ENCODE measurements at places on chromosomes 5 and 9.

- DNase-seq = no peak
Observed at GRCh38 chr5:143930561-143930960, 118.6 kb downstream of the HMHB1 start.

DNA sequence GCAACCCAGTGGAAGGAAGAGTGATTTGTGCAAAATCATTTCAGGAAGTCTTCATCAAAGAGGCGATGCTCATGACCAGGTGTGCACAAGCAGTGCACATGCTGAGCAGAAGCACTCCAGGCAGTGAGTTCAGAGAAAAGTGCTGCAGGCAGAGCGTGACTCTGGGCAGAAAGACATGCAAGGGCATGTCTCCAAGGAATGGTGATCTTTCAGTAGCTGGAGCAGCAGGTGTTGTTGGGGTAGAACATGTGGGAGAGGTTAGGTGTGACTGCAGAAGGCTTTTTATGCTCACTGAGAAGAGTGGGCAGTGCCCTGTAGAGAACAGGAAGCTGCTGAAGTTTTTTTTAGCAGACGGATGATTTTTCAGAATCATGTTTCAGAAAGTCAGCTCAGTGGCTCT is 545.4 kb upstream of the TLE4 start:
- DNase-seq = no peak

DNA sequence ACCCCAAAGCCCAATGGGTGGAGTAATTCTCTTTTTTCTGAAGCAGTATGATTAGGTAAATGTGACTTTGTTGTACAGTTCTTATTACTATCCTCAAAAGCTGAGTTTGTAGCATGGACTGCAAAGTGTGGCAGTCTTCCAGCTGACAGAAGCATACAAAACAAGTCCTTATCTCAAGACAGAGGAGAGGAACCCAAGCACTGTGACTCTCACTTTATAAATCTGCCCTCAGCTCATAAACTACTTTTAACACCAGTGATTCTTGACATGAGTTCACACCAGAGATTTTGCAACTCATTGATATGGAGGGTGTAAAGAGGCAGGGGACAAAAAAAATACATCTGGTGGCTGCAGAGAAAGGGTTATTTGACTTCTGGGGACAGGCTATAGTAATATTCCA is 251.6 kb downstream of the NTRK2 start:
- DNase-seq = no peak

DNA sequence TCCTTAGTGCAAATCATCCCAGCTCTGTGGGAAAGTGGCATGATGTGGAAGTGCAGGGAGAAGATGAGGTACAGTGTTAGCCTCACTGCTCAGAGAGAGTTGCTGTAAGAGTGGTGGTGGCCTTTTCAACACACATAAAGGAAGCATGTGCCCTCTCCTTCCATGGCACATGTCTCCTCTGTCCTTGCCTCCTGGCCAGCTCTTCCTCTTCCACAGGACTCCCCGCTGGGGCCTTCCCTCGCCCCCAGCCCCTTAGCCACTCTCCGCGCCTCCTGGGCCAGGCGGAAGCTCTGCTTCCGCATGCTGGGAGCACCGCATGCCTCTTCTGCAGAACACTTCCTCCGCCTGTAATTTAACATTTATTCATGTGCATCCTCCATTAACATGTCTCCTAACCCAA is 4.8 kb upstream of the KCNMB1 start:
- no peak for DNase-seq

GRCh38 chr5:153863951-153864350 is 174.8 kb downstream of the FAM114A2 start:
- no peak for DNase-seq

DNA sequence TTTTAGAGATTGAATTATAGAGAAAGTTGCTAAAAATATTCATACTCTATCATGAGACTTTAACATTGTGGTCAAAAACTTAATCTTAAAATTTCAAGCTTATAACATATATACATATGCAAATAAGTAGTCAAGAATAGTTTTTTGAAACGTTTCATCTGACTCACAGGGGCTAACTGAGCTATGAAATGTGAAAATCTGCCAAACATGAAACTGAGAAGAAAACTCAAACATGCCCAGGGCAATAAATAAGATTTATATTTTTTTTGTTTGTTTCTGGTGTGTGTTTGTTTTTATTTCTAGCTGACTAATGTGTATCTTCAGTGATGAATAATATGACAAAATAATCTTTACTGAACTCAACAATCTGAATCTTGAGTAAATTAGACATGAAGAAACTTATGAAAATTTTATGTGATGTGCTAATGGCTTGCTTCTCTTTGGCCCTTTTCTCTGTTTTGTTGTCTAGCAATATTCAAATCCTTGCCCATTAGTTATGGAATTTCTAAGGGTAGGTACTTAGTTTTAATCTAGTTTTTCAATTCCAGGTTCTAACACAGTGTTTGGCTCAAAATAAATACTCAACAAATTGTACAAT is 99.9 kb downstream of the FAM174A start:
- DNase-seq = no peak

GRCh38 chr9:94085062-94085639 is 887 bp downstream of the PTPDC1 start:
- DNase-seq = no peak

GRCh38 chr5:95730730-95731570 is at the start of gene RHOBTB3:
Gene RHOBTB3, plus strand, starts transcription at chr5:95731336. Its CDS starts 347 bp downstream, at chr5:95731683.
- peak; percentile 58 for DNase-seq

DNA sequence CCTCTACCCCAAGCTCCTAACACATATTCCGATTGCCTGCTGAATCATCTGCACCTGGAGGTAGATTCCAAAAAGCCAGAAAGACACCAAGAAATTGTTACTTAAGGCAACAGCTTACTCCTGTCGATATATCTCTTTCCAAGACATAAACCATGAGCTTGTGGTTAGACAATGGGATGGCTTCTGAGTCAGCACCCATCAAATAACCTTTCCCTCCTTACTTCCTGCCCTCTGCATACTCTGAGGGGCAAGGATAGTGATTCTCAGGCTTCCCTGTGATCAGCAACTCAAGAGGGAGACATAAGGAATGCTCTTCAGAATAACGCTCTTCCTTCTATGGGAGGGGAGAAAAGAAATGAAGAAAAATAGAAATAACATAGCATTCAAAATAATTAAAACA is 70.9 kb downstream of the TMEM215 start:
- DNase-seq = no peak

DNA sequence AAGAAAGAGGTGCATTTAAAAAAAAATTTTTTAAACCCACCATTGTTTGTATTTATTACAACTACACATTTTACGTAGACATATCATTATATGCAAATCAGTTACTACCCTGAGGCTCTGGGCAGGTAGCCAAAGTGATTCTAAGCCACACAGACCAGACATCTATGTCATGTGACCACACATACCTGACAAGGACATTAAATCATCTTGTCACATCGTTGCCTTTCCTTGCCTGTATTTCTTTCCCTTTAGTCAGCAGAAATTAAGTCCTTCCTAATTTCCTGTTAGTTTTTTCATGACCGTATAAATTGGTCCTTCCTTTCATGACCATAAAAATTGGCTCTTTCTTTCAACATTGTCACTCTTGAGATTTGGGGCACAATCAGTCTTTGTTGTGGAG is 134.2 kb upstream of the MARCHF11 start:
- no peak for DNase-seq

DNA sequence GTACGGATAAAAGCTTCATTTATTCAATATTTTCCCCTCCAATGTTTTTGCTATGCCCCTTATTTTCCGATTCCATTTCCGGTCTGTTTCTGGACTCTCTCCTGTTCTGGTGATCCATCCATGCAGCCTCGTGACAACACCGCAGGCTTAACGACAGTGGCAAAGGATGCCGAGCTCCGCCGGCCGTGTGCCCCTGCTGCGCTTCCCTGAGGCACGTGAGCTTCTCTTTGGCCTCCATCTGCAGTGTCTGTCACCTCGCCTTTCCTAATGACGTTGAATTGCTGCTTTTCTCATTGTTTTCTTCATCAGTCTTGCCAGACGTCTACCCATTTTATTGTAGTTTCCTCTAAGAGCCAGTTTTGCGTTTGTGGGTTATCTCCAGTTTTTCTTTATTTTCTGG is 28.7 kb downstream of the SURF6 start:
- DNase-seq = no peak

- DNase-seq = no peak
Observed at GRCh38 chr9:107213561-107214028, 69.5 kb upstream of the RAD23B start.

GRCh38 chr5:174159327-174160114 is 114.0 kb downstream of the NSG2 start:
- no peak for DNase-seq

GRCh38 chr5:133356984-133357421 is 255.3 kb downstream of the FSTL4 start:
- DNase-seq = no peak

GRCh38 chr5:170443624-170444023 is 54.5 kb upstream of the KCNMB1 start:
- DNase-seq = no peak

DNA sequence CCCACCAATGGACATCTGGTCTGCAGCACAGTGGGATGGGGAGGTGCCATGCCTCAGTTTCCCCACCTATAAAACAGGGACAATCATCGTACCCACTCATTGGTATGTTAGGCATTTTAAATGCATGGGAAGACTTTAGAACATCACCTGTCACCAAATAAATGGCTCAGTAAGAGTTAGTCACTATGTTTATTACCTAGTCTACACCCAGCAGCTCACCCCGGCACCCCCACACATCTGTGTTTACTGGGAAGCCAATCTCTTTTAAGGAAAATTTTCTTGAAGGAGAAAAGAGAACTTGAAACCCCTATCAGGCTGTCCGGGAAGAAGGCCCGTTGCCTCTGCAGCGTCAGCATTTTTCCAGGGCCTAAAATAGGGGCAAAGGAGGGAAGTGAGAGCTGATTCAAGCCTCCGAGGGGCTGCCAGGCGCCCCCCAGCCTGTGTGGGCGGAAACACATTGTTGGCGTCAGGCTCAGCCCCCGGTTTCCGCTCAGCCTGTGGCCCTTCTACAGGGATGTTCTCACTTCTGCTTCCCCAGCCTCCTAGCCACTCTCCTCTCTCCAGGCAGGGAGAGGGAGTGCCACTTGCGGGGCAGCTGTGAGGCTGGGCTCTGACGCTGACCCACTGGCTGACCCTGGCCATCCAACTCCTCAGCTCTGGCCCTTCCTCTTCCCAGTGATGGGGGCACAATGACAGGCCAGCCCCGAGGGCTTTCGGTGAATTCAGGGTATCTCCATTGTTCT is 4.6 kb downstream of the CSF1R start:
- DNase-seq = no peak

- DNase-seq = no peak
Observed at GRCh38 chr5:98468188-98468869, 305.1 kb upstream of the RGMB start.

- no peak for DNase-seq
Observed at GRCh38 chr9:91431485-91431884, 7.9 kb upstream of the NFIL3 start.

GRCh38 chr9:136719195-136719880 is 7.0 kb downstream of the DIPK1B start:
- no peak for DNase-seq

DNA sequence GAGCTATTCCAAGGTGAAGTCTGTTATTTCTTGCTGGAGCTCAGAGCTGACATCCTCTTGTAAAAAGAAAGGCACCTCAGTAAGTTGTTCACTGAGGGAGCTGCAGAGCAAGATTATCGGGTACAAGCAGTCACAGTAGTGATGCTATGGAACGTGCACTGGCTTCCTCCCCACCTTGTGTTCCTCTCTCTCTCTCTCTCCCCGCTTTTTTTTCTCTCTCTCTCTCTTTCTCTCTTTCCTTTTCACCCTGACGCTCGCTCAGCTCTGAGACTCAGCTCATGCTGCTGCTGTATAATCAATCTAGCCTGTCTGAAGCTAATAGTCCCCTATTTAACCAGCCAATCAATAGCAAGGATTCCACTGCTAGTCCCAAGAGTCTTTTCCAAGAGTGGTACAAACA is 587.6 kb upstream of the CDH18 start:
- DNase-seq = no peak

DNA sequence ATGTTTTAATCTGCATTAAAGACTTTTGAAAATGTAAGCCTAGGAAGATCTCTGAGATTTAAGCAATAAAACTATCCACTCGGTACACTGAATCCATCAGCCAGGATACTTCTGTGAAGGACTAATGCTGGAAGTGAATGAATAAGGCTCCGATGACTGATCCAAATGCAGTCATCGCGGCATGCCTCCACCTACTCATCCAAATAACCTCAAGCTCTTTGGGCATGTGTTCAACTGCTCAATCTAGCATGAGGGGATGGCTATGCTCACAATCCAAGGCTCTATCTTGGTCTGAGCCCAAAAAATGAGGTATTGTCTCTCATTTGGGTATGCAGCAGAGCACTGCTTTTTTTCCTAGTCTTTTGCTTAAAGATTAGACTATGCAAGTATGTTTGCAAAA is 19.2 kb downstream of the MARCHF3 start:
- DNase-seq = no peak

DNA sequence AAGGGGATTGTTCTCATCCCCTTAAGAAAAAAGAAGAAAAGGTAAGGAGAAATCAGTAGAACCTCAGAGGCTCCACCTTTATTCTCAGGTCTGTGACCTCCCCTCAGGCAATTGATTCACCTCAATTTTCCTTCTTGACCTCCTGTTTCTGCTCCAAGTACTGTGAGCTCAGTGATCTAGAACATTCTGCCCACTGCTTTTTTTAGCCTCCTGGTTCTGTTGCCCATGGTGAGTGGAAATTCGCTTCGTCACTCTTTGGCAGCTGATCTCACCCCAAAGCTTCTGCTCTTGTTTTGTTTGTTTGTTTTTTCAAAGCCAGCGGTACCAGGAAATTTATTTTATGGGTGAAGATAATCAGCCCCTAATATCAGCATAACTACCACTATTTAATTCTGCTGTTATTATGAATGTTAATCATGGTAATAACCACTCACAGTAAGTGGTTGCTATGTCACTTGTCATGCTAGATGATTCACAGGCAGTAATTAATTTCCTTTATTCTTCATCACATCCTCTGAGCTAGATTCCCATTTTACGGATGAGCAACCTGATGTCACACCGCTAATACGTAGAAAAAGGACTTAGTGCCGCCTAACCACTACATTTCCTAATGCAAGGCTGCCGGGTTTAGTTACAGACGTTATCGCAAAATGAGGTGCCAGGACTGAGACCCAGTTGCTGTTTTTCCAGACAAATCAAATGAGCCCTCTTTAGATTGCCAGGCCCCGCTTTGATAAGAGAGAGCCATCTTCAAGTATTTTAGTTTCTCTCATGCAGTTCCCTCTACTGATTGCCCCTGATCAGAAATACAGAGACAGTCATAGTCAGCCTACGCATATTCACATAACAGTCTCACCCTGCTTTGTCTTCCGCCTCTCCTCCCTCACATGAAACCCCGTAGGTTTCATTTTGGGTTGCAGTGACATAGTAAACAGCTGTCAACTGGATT is 78.2 kb downstream of the CYFIP2 start:
- DNase-seq = no peak

DNA sequence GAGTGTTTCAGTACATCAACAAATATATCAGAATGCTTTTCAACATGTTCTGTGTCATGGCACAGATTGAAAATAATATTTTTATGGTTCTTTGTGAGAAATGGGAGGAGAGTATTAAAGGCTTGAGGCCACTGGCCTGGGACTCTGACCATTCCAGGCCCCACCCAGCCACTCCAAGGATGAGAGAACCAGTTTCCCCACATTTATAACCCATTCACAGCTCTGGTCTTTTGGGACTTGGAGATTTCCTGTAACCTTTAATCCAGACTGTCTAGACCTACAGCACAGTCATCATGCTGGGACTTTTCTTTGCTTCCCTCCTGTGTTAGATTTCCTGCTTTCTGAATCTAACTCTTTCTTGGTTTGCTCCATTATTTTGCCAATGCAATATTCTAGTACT is 389.6 kb downstream of the KIAA0825 start:
- no peak for DNase-seq

- DNase-seq = no peak
Observed at GRCh38 chr5:134490255-134490924, 35.1 kb upstream of the JADE2 start.

GRCh38 chr5:172395483-172395882 is 58.8 kb downstream of the SH3PXD2B start:
- no peak for DNase-seq
